ENCODE measurements at places on chromosomes 2 and 18.

- no peak for DNase-seq
Observed at GRCh38 chr18:64674694-64675093, 525.8 kb upstream of the LINC00305 start.

- no peak for DNase-seq
Observed at GRCh38 chr2:237180187-237180586, 94.5 kb downstream of the COPS8 start.

DNA sequence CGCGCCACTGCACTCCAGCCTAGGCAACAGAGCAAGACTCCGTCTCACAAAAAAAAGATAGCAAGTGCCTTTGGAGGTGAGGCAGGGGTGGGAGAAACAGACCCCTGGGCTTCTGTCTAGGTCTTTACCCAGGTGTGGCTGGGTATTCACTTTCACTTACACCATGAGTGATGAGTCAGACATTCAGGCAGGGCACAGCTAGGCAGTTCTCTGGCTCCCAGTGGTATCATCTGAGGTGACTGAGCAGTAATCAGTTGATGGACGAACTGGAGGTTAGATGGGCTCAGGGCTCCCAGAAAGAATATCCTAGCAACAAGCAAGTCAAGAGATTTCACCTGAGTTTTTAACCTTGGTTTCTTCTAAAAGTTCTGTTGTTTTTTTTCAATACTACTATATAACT is 107.0 kb upstream of the RAB6C start:
- DNase-seq: no peak

GRCh38 chr2:29224693-29225551 is 109.7 kb downstream of the CLIP4 start:
- no peak for DNase-seq

DNA sequence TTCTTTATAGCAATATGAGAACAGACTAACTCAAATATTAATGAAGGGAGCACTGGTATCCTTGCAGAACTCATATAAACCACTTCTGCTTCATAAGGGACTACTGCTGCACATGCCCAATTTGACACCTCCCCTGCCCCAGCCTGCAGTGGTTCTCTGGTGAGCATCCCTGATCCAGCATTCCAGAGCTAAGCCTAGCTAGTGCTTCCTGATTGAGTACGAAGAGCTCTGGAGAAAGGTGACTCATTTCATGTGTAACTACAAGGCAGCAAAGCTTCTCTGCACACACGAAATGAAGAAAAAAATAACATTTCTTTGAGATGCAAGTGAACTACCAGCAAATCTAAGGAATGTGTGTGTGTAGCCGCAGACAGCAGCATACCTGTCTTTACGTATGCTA is 22.8 kb upstream of the ADNP2 start:
- DNase-seq: no peak

DNA sequence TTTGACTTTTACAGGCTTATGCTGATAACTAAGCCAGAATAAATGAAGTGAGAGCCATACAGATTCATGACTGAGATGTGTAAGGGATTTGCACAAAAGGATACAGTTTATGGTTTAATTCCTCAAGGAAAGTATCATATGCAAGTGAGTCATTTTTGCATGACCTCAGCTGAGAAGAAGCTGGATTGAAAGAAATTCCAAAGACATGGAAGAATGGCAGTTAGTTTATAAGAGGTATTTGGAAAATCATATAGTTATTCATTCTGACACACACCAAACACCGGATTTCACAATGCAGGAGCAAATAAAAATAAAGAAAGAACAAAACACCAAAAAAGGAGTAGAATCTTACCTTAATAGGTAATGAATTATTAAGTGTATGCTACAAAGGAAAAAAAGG is 83.2 kb upstream of the RND3 start:
- no peak for DNase-seq

DNA sequence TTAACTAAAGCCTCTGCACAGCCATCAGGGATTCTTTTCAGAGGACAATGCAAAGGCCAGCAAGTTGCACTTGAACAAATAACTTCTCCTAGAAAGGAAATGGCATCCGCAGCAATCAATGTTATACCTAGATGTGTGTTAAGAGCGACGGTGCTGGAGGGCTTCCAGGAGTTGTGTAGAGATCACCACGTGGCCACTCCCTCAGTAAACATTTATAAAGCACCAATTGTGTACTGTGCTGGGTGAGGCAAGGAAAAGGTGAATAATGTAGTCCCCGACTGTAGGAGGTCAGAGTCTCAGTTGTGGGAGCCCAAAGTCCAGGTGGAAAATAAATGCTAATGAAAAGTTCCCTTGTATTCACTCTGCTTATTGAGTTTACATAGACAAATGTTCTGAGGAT is 135.0 kb downstream of the ALK start:
- no peak for DNase-seq

DNA sequence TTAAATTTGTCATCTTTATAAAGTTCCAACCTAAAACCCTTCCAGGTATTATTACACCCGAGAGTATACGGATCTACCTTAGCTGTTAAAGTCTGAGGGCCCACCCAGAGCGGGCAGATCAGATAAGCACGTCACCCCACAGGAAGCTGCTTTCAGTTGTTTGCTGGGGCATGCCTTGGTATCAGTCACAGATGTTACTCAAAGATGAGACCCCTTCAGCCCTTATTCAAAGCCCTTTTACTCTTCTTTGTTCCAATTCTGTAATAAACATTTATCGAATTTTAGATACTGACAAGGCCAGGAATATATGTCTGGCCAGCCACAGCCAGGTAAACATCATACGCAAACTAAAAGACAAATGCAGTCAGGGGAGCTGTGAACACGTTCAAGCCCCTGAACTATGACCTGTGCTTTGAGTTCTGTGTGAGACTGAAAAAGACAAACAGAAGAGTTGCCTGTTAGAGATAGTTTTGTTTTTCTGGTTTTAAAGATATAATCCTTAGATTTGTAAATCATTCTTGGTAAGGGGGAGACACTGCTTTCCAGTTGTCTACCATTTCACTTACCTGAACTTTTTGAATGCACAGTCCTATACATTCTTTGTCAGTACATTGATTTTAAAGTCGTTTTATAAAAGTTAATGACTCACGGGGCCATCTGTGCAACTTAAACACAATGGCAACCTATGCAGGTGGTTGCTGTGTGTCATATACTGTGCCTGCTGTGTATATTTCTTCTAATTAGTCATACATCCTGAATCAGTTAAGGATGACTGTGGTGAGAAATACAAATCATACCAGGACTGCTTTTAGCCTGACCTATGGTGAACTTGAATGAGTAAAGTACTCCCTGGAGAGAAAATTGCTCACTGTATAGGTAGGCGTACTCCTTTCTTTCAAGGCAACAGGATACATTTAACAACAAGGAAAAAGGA is 100.5 kb upstream of the ITPRID2 start:
- peak; percentile 5 for DNase-seq

DNA sequence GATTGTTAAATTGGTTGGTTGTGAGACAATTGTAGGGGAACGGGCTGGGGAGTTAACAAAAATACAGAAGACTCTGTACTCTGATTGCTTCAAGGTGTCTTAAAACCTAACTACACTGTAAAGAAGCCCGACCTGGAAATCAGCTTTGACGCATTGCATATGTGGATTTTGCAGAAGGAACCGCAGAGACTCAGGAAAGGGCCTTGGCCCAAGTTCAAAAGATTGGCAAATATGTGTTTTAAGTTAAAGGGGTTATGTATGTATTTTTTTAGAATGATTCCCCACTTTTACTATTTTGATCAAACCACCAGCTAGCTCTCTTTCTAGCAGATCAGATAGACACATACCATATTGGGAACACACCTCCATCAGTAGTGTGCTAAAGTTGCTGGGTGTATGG is 18.0 kb upstream of the EDAR start:
- no peak for DNase-seq

DNA sequence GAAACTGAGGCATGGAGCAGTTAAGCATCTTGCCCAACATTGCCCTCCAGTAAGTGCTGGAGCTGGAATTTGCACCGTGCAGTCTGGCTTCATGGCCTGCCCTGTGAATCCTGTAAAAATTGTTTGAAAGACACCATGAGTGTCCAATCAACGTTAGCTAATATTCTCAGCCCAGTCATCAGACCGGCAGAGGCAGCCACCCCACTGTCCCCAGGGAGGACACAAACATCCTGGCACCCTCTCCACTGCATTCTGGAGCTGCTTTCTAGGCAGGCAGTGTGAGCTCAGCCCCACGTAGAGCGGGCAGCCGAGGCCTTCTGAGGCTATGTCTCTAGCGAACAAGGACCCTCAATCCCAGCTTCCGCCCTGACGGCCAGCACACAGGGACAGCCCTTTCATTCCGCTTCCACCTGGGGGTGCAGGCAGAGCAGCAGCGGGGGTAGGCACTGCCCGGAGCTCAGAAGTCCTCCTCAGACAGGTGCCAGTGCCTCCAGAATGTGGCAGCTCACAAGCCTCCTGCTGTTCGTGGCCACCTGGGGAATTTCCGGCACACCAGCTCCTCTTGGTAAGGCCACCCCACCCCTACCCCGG is 1.3 kb downstream of the PROC start:
- no peak for DNase-seq

DNA sequence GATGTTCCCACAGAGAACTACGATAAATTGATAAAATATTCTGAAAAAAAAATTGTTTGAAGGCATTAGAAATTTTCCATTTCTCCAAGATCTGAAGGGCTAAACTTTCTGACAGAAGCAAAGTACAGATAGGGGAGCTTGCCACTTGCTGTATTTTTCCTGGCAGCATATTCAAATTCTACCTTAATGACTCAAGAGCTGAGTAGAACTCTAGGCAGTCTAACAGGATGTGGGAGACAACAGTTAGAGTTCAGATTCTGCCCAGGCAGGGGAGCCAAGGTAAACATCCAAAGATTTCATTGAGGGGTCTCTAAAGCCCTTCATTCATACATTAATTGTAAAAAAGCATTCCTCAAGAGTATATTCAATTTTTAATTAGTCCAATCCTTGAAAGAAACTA is 46.0 kb upstream of the RIT2 start:
- no peak for DNase-seq

DNA sequence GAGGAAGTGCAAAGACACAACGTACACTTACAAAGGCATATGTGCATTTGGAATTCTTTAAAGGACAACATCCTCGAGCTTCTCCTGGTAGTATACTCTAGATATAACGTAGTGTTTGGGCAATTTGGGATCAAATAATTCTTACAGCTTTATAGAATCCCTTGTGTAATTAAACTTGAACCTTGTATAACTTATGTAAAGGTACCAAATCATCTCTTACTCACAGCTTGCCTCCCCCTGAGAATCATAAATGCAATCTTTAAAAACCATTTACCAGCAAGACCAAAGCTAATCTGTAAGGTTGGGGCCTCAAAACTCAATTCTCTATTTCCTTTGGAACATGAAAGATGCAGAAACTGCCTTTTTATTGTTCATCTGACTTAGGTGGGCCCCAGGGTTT is 12.2 kb upstream of the TNP1 start:
- DNase-seq: no peak

Data from CD4-positive, alpha-beta T cell treated with Interleukin-17A for 4 hours (primary cell).